CD8-positive, alpha-beta T cell (primary cell): ENCODE measurements at places on chromosomes 1 and 21.

GRCh38 chr1:183243161-183244050 lies 57.3 kb downstream of the LAMC2 start:
- no peak for DNase-seq

GRCh38 chr1:101431956-101432510 lies 195.2 kb downstream of the S1PR1 start:
- no peak for DNase-seq

GRCh38 chr1:41344708-41345159 lies 16.5 kb upstream of the FOXO6 start:
- DNase-seq, result no peak

DNA sequence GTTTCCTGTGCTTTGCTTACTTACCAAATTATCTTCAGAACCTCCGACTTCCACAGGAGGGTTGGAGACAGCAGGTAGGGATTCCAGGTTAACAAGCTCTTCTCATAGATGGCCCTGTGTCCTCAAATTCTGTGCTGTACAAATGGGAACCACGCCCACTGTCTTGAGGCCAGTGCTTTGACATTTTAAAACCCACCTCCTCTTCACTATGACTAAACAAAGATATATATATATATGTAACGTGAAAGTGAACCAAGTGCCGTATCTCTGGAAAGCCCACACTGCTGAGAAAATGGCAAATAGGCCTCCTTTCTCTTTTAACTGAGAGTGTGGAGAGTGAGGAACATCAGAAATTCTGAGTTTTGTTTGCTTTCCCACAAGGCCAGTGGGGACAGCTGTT lies 99.6 kb downstream of the ZBTB18 start:
- no peak for DNase-seq

DNA sequence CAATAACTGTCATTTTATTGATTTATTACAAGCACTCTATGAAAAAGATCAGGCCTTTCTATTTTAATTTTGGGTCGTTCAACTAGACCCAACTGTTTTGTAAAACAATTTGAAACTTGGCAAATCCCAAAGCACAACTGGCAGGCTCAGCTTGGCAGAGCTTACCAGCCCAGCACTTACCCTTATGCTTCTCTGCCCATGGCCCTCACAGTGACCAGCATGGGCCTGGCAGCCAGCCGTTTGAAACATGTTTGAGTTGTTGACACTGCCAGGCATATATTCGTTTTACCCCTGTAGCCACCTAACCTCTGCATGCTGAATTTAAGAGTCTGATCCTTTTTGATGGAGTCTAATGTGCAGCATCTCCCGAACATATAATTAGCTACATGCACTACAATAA lies 796.7 kb upstream of the ADGRL2 start:
- DNase-seq, result no peak

GRCh38 chr1:8015809-8016165 lies 10.3 kb downstream of the ERRFI1 start:
- no peak for DNase-seq

DNA sequence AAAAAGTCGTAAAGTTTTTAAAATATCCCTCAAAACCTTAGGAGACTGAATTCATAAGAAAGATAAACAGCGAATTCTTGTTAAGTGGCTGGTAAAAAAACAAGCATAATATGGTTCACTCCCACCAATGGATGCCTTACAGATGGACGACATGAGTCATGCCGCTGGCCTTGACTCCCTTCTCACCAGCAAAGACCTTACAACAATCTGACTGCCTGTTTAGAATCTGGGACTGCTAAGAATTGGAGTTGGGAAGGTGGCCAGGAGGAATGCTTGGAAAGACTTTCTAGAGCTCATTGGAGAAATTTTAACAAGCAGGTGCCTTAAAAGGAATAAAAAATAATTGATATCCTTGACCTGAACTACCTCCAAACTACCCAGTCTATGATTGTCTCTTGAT lies 206.9 kb upstream of the FMN2 start:
- DNase-seq, result no peak

GRCh38 chr1:47738560-47739182 lies 258.5 kb downstream of the TRABD2B start:
- no peak for DNase-seq

DNA sequence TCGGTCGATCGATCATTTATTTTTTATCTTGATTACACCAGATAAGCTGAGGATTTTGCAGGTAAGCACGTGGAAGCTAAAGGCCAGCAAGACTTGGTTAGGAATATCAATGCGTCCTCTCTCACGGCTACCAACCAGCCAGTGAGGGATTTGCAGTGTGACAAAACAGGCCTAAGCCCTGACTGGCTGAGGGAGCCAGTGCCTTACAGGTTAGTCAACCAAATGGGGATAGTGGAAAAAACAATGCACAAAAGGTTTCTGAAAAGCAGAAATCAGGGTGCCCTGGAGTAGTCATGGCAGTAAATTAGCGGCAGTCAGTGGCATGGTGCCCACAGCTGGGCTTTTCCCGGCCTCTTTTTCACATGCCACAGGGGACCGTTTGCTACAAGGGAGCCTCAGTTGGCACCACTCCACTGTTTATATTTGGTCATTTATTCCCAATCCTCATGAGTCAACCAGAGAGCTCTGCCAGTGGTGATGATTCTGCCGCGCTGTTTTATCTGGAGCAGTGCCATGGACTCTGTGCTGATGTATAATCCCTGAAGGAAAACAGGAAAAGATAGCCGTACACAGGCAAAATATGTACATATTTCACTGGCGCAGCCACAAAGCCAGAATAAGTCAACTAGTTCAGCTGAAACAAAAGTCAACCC lies 167.6 kb downstream of the RHOU start:
- no peak for DNase-seq

DNA sequence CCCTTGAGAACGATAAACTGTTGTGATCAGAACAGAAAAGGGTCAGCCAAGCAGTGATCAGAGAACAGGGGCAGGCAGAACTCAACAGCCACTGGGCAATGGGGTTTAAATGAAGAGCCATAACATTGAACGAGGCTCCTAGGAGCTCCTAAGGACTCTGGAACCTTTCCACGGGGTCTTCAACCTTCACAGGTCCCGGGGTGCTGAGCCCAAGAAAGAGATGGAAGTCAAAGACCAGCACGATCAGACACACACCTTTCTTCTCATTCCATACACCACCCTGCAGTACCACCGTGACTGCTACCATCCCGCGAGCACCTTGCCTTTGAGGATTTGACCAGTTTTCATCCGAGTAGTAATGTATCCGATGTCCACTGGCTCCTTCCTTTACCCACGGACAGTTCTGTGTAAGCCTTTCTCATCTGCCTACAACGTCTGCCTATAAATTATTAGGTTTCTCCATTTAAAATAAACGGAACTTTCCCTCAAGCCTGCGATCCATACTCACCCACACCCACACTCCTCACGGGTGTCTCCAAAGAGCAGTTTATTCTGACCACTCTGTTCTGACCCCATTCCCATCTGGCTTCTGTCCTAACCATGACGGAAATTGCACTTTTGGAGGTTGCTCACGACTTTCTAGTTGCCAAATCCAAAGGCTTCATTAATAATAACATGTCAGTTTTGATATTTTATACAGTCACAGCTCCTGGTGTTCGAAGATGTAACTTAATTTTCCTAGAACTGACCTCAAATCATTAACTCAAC lies 16.8 kb upstream of the HHAT start:
- no peak for DNase-seq

- DNase-seq, result no peak
Observed at GRCh38 chr1:71693581-71693980, 588.8 kb downstream of the NEGR1 start.

DNA sequence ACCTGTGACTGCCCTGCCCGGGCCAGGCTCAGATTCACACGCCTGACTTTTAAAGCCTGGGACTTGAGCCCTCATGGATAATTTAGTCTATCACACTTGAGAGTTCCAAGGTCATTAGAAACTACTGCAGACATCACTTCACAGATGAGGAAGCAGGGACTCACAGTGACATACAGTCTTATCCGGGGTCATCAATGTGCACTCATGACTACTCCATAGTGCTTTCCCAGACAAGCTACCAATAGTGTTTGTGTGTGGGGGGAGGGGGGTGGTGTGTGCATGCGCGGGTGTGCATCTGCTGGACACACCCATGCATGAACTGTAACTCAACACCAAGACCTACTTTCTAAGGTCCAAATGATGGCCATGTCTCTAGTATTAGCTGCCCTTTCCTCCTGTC lies 16.1 kb upstream of the SLC5A9 start:
- DNase-seq, result no peak

DNA sequence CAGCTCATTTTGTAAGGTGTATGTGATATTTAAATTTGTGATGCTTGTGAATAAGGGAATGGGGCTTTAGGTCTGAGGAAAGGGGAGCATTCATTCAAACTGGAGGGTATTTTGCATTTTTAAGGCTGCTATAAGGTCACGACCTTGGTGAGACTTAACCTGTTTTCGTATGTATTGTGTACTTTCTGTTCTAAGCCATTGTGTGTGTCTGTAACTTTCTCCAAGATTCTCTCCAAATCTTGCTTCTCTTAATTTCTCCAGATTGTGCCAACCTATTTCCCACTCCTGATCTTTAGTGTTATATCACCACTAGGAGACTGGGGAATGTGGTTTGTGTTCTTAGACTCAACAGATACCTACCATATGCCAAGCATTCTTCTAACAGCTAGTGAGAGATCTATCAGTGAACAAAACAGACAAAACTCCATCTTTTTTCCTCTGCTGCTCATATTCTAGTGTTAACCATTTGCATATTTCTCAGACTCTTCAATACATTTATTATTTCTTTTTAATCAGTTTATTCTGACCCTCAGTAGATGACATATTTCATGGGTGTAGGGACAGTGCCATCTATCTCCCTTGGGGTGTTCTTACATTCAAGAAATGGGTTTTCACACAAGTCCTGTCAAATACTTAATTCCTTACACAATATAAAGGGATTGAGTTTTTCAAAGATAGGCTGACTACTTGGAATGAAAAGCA lies 27.5 kb downstream of the ATP1B1 start:
- no peak for DNase-seq

DNA sequence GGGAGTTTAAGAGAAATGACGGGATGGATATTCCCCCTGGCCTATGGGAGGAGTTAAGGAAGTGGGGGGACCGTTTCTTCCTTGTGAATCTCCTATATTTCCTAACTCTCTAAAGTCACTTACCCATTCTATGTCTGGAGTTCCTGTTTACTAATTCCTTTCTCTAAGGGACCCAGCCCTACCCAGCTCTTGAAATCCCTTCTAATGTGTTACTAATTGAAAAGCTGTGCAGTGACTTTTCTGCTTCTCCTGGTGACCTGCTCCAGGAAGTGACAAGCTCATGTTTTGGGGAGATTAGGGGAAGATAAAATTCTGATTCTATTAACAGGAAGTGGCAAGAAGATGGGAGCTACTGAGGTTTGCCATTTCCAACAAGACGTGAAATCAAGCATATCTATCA lies 4.0 kb upstream of the SAMSN1 start:
- peak; percentile 58 for DNase-seq

DNA sequence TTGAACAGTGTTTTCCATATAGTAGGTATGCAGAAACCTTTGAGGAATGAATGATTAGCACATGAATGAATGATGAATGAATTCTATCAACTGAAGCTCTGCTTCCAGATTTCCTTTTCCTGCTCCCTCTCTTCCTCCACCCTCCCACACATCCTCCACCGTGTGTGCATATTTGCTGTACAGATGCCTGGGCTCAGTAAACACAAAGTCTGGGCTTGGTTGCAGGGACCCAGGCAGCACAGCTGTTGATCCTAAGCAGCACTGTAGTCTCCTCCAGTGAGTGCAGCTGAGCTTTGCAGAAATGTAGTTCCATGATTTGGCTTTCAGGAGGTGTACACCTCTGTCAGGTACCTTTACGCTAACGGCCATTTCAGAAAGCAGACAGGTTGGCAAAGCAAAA lies 611.7 kb downstream of the NUF2 start:
- DNase-seq, result no peak

DNA sequence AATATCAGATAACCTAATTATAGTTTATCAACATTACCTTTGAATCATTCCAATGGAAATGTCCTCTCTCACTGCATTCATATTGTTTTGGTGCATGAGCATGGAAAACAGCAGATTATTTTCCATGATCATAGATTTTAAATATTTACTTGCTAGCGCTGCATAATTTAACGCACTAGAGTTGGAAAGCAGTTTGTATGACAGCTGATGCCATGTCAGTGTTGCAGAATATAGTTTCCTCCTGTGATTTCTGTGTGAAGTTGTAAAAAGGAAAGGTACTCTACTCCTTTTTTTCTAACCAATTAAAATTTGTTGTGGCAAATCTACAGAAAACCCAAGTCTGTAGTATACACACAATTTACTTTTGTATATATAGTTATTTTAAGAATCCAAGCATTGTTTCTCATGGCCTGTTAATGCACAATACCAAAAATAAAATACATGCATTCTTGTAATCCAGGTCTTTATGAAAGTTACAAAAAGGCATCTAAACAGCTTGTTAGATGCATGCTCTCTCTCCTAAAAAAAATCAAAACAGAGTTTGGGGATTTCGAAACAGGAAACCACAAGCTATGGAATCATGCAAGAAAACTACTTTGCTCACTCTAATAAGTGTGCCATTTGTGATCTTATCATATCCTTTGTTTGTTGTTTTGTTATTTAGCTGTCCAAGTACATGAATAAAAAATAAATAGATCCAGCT lies 1.9 kb upstream of the ATG4C start:
- no peak for DNase-seq

- DNase-seq, result no peak
Observed at GRCh38 chr1:244730934-244731434, 78.1 kb downstream of the DESI2 start.

- DNase-seq, result no peak
Observed at GRCh38 chr1:198465201-198466144, 75.0 kb downstream of the ATP6V1G3 start.

- DNase-seq, result no peak
Observed at GRCh38 chr21:45069711-45070110, 4.7 kb upstream of the ADARB1 start.
